Common myeloid progenitor, CD34-positive (primary cell): ENCODE measurements at places on chromosomes 16 and 17.

GRCh38 chr17:57902800-57903759 lies 52.1 kb downstream of the CUEDC1 start:
- DNase-seq: peak; percentile 74

DNA sequence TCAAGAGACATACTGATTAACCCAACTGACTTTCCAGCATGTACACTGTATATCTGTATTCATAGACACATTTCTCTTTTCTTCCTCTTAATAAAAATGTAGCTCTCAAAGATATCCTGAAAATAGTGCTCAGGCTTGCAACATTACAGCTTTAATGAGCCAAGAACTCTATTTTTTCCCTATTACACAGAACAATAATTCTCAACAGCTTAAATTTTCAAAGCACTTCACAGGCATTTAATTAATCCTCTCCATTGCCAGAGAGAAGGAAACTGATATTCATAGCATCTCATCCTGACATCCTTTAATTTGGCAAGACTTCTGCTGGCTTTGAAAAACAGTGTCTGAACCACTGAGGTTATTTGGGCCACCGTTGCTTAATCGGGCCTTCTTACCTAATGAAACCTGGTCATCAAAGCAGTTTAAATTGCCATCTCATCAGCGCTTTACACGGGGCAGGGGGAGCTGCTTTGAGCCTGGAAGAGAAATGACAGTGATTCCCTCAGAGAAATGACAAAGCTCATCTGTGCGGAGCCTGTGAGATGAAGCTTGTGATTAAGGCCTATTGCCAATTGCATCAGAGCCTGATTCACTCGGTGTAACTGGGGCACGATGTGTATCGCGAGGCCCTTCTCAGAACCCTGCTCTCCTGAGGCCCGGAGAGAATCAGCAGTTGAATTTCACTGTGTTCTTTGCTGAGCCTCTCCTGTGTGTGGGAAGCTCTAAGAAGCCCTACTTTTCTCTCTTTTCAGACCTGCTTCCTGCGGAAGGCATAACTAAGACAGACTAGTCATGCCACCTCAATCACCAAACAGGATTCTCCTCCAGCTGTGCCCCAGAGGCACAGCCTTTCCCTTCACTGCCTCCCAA lies 8.5 kb upstream of the SIAH1 start:
- no peak for DNase-seq

DNA sequence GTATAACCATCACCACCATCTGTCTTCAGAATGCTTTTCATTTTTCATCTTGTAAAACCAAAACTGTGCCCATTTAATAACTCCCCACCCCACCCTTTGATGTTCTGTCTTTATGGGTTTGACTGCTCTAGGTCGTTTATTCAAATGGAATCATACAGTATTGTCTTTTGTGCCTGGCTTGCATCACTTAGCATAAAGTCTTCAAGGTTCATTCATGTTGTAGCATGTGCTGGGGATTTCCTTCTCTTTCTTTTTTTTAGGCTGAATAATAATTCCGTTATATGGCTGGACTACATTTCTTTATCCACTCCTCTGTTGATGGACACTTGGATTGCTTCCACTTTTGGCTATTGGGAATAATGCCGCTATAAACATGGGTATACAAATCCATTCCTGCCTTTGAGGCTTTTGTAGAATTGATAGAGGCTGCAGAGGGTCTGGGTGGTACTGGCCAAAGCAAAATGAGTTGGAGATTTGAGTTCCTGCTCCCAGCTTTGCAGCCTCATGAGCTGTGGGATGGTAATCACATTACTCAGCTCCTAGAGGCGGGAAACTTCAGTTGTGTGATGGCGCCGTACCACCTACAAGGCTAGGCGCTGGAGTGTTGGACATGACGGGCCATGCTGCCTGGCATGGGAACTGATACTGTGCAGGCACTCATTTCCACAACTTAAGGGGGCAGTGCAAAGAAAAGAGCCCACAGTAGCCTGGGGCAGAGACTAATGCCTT lies 64.8 kb downstream of the CLEC16A start:
- no peak for DNase-seq

DNA sequence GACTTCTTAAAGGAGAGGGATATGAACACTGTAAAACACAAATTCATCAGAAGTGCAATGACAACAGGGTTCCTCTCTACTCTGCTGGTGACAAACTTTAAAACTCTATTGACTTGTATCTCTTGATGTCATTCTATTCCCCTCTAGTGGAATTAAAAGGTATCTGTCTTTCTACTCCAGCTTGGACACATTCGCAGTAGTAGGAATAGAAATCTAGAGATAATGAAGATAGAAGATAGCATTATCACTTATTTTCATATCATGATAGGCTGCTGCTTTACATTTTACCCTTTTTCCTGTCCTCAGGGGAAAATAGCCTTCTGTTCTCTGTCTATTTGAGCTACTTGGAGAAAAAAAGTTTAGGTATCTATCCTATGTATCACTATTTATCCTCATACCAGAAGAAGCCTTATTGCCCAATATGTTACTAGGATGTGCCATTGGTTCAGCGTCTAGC lies 209.6 kb upstream of the CACNG5 start:
- peak; percentile 47 for DNase-seq

DNA sequence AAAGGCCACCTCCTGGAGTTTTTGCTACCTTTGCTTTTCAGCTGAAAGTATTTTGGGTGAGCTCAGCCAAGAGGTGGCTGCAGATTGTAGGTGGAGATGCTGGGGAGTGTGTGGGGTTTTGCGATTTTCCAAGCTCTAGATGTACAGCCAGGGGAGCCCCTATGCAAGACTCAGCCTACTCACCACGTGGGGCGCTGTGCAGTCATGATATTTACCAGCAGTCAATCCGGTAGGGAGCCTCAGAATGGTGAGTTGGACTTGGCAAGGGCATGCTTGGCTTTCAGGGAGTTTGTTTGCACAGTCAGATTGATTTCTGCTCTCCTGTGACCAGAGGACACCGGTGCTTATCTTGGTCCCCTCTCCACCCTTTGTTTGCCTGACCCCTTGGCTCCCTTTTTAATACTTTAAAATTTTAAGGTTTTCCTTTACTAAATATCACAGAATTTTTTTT lies 175.3 kb downstream of the UTP18 start:
- DNase-seq: peak; percentile 39

- DNase-seq: no peak
These were observed 300.0 kb downstream of the SNX29 start for GRCh38 chr16:12276576-12276975.

- no peak for DNase-seq
These were observed 132.3 kb upstream of the CDH11 start for GRCh38 chr16:65254144-65254543.

GRCh38 chr17:30414486-30414885 lies 35.8 kb downstream of the CPD start:
- no peak for DNase-seq

GRCh38 chr17:7146115-7146514 lies 31.5 kb upstream of the ASGR2 start:
- DNase-seq: no peak

GRCh38 chr17:60661489-60661888 lies 16.2 kb upstream of the BCAS3 start:
- no peak for DNase-seq

DNA sequence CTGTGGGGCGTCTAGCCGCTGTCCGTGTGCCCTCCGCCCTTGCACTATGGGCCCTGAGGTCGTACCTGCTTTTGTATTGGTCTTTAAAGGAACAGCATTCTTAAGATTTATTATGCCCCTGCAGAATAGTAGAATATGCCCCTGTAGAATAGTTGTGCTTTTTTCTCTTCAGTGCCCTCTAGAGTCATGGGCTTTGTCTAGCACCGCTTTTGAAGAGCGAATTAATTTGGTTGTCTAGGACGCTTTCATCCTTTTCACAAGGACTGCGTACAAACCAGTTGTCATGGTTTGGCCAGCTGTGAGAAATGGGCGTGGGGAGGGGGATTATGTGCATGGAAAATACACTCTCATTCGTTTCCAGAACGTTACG lies 621 bp downstream of the CEP95 start:
- DNase-seq: peak; percentile 72

- peak; percentile 43 for DNase-seq
These were observed 13.6 kb downstream of the CLEC16A start for GRCh38 chr16:10957771-10958482.

DNA sequence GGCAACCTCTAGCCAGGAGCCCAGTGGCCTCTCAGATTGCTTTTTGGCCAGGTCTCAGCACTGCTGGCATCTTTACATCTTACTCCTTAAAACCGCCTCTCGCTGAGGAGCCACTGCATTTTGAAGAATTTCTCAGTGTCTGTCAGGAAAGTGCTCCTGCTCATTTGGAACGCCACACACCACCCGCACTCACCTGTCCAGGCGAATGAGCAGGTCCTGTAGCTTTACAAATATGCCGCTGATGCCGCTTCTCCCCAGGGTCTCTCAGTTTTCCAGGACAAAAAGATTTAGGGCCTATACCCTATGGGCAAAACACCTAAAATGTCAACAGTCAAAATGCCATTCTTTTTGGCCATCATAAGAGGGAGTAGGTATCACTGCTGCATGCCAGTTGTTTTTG lies 22.1 kb downstream of the CYB561 start:
- no peak for DNase-seq

DNA sequence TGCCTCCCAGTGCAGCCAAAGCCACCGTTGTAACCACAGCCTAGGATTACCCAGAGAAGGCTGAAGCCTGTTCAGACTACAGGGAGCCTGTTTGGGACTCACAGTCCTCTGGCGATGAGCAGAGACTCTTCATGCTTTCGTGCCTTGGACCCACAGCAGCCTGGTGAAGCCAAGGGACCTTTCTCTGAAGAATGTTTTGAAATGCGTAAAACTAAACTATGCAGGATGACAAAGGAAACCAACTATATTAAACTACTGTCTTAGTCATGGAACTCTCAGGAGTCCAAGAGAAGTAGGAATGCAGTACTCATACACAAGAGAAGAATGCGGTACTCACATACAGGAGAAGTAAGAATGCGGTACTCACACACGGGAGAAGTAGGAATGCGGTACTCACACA lies 20.9 kb downstream of the ABR start:
- DNase-seq: no peak

DNA sequence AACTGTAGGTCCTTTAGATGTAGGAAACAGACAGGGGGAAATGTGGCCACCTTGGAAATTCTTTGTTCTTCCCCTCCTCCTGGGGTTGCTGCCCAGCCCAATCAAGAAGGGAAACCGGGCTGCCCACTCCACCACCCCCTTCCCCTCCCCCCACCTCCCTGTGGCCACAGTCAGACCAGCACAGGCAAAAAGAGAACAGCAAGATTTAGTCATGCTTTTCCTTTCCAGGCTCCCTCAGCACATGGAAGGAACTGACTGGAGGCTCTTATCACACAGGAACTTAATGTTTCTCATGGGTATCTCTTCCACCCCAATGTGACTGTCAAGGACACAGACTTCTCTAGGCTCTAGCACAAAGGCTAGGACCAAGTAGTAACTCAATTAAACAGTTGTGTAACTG lies 3.0 kb upstream of the CCL1 start:
- DNase-seq: peak; percentile 54

DNA sequence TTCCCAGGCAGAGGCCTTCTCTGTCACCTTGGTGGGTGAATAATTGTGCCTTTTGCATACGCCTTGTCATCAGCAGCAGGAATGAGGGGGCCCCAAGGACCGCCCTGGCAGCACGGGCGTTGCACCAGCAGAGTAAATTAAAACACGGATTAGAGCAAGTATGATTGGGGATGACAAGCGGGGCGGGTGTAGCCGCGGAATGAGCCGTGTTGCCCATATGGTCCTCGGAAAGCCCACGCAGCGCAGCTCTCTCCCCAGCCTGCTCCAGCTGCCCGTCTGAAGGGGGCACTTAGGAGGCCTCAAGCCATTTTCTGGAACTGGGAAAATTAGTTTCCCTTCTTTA lies 299.4 kb upstream of the IRX3 start:
- no peak for DNase-seq

GRCh38 chr16:88816736-88817535 lies 5.2 kb upstream of the APRT start:
- no peak for DNase-seq

DNA sequence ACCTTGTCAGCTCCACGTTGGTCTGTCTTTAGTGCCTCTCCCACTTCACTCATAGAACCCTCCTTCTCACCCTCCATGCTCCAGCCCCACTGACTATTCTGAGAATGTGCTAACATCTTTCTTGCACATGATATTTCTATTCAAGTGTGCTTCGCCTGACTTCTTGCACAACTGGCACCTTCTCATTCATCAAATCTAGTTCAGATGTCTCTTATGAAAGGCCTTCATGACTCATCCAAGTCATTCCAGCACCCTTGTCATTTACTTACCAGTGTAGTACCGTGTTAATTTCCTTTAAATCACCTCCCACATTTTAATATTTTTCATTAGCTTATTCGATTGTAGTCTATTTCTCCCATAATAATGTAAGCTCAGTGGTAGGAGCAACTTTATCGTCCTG lies 197.8 kb upstream of the PIRT start:
- no peak for DNase-seq

DNA sequence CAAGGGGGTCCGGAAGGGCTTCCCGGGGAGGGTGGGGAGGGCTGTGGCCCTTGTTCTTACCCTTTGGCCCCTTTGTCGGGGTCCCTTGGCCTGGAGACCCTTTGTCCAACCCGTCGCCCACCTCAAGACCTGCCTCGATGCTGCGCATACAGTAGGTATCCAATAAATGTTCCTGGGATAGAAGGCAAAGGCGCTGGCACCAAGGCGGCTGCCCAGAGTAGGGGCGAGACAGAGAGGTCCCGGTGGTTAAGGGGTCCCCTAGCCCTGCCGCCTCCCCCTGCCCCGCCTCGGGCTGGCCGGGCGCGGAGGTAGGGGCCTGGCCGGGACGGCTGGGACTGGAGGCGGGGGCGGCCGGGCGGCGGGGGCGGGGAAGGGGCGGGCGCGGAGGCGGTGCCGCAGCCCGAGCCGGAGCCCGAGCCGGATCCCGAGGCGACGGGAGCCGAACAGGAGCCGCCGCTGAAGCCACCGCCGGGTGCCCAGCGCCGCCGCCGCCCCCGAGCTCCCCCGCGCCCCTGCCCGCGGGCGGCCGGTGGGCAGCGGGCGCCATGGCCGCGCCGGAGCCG lies at the start of gene NHERF2:
Gene NHERF2, plus strand, starts transcription at position 442 of the 563 bp plus-strand sequence. Its CDS starts 104 bp downstream, at position 546.
- no peak for DNase-seq

DNA sequence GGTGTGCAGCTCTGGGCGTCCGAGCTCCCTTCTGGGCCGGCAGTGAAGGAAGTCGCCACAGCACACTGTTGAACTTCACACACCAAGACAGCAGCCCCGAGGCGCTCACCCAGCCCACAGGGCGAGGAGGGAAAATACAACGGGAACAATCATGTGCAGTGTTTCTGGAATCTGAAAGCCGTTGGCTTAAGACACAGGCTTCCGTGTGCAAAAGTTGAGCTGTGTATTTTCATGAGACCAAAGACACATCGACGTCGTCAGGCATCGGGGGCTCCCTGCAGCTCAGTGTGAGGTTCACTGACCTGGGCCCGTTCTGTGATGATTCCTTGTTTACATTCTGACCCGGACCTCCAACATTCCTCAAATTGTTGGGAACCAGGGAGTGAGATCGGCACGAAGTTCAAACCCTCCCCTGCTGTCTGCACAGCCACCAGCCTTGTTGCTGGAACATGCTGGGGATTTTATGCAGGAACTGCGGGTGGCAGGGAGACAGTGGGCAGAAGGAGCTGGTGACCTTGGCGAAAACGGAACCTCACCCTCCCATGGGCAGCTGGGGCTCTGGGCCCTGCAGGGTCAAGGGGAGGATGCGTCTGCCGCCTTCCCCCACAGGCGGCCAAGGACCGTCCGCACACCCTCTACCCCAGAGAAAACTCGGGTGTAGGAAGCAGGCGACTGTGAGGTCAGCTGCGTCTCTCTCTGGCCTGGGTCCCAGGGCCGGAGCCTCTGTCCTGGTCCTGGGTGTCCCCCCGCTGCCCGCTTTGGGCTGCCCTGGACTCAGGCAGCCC lies 72.2 kb downstream of the METRNL start:
- no peak for DNase-seq
